T-helper 2 cell treated with Interferon-gamma antibody and Interleukin-4, amounts not matched to agents 5 μg/mL and 100 μg/mL, for 36 hours (primary cell): ENCODE measurements at places on chromosomes 16 and 17.

DNA sequence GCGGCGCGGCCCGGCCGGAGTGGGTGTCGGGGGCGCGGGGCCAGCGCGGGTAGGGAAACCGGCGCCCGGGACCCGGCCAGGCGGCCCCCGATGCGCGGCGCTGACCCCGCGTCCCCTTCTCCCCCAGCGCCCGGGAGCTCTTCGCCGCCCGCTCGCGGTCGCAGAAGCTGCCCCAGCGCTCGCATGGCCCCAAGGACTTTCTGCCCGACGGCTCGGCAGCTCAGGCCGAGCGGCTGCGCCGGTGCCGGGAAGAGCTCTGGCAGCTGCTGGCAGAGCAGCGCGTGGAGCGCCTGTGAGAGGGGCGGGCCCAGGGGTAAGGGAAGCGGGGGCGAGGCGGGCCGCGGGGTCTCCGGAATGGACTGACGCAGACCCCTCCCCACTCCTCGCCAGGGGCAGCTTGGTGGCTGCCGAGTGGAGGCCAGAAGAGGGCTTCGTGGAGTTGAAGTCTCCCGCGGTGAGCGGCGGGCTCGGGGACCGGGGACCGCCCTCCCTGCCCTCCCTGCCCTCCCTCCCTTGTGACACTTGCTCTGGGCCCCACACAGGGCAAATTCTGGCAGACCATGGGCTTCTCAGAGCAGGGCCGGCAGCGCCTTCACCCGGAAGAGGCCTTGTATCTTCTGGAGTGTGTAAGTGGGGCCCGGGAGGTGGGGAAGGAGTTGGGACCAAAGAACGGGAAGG, 430 bp downstream of the TSEN54 start:
- peaks cover 19% of the 10 kb centered on the region for H3K36me3 ChIP-seq
- peaks cover 8% of the 10 kb centered on the region for H3K27me3 ChIP-seq
- peak; percentile 49 for DNase-seq
- H3K27ac ChIP-seq, result peak overlapping the region; percentile 83
- H3K4me3 ChIP-seq, result peak overlapping the region; percentile 73
- peaks cover 22% of the 10 kb centered on the region for H3K4me1 ChIP-seq

- H3K36me3 ChIP-seq, result no peaks in the 10 kb centered on the region
- H3K4me3 ChIP-seq, result no peak overlapping the region
- no peaks in the 10 kb centered on the region for H3K27me3 ChIP-seq
Measured at GRCh38 chr16:19365486-19365885, 52.2 kb upstream of the TMC5 start.

DNA sequence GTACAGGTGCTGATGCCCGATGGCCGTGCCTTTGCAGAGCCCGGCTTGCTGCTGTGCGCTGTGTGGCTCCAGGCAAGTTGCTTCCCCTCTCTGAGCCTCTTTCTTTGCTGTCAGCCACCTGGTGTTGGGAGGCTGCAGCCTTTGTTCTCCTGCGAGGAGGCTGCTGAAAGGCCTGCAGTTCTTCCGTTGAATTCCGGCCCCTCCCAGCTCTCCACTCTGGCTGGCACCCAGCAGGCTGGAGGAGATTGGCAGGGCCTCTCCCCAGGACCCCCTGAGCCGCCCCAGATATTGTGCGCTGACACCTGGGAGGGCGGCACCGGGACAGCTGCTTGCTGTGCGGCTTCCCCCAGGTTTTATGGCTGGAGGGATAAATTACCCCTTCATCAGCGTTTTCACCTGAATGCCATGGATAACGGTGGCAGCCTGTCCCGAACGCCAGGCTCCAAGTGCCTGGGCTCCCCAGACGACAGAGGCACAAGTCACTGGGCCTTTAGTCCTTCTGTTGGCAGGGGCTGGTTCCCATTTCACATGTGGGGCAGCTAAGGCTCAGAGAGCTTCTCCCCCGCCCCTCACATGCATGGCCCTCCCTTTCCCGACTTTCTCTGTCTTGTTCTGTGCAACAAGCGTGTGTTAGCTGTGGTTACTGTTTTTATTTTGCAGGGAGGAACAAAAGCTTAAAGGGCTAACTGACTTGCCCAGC, 35.1 kb upstream of the GSE1 start:
- no peaks in the 10 kb centered on the region for H3K36me3 ChIP-seq
- no peak for DNase-seq
- no peaks in the 10 kb centered on the region for H3K27me3 ChIP-seq
- H3K4me3 ChIP-seq, result no peak overlapping the region
- H3K27ac ChIP-seq, result no peak overlapping the region
- H3K4me1 ChIP-seq, result peaks cover 3% of the 10 kb centered on the region

GRCh38 chr16:69064764-69065313, 40.6 kb upstream of the HAS3 start:
- DNase-seq, result no peak

GRCh38 chr17:27800522-27800921, at the start of gene NOS2:
Gene NOS2 (minus strand): TSS chr17:27800529. CDS start chr17:27798809, 1,720 bp downstream.
- no peak within 1 kb of the TSS for H3K27ac ChIP-seq
- H3K36me3 ChIP-seq, result no peaks in the 10 kb centered on the region
- no peak within 1 kb of the TSS for H3K4me3 ChIP-seq
- peaks cover 3% of the 10 kb centered on the region for H3K4me1 ChIP-seq

DNA sequence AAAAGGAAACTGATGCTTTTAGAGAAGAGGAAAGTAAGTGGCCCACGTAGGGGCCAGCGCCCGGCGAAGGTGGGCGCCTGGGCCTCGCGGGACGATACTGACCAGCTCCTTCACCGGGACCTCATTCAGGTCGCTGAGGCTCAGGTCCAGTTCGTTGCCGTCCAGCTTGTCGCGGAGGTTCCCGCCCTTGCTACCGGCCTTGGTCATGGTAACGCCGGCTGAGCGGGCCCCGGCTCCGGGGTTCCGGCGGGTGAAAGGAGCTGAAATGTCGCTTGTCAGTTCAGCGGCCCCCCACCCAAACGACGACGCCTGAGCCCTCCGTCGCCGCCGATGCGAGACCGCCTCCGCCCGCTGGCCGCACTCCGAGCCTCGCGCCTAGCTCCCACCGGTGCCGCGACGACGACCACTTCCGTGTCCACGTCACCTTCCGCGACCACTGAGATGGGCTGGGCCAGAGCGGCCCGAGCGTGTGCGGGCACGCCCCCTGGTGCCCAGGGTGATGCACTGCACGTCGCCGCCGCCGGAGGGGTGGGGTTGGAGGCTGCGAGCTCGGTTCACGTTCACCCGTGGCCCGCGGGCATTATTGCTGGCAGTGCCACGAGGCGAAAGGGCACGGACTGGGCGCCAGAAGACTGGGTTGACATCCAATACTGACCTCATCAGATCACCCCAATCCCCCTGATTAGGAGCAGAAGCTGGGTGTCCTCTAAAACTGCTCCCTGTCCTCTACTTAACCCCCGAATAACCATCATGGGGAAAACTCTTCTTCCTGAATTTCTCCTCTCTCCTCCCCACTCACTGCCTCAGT, at the start of gene LRRC59:
TSS of gene LRRC59 (minus strand) at position 413 of the 808 bp plus-strand sequence. CDS start at position 207, 206 bp downstream.
- H3K4me3 ChIP-seq, result peak within 1 kb of the TSS; percentile 100
- H3K36me3 ChIP-seq, result peaks cover 33% of the 10 kb centered on the region
- H3K4me1 ChIP-seq, result peaks cover 20% of the 10 kb centered on the region
- H3K27me3 ChIP-seq, result no peaks in the 10 kb centered on the region
- peak within 1 kb of the TSS; percentile 98 for H3K27ac ChIP-seq

DNA sequence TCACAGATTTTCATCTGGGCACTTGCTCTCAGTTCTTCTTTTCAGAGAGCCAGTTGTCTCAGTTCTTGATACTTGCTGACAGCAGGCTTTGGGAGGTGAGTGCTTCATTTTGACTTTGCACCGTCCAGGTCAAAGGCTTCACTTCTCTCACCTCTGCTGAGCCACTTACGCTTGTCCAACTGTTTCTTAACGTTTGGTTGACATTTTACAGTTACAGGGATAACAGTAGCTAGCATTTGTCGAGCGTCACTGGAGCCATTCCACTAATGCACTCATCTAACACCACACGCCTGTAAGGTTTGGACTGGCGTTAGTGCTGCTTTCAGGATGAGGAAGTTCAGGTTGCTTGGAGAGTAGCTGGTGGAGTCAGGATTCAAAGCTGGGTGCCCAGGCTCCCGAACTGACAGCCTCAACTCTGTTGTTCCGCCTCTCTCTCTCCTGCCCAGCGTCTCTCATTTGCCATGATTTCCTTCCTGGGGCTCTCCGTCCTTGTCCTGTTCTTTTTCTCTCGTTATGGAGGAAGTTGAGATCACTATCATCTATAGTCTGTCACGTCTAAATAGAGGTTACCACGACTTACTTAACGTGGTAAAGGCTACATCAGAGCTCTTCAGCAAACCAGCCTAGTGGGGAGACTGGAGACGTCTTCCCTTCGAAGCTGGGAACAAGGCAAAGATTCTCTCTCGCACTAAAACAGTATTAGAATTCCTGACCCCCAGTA, 220.8 kb downstream of the RPTOR start:
- no peak for DNase-seq
- peaks cover 46% of the 10 kb centered on the region for H3K36me3 ChIP-seq
- peaks cover 61% of the 10 kb centered on the region for H3K4me1 ChIP-seq
- H3K4me3 ChIP-seq, result peak overlapping the region; percentile 73
- peak overlapping the region; percentile 94 for H3K27ac ChIP-seq

GRCh38 chr17:59858167-59858816, 34.5 kb downstream of the TUBD1 start:
- H3K4me3 ChIP-seq, result no peak overlapping the region
- H3K27ac ChIP-seq, result no peak overlapping the region
- H3K27me3 ChIP-seq, result no peaks in the 10 kb centered on the region
- H3K4me1 ChIP-seq, result peaks cover 15% of the 10 kb centered on the region
- no peak for DNase-seq

DNA sequence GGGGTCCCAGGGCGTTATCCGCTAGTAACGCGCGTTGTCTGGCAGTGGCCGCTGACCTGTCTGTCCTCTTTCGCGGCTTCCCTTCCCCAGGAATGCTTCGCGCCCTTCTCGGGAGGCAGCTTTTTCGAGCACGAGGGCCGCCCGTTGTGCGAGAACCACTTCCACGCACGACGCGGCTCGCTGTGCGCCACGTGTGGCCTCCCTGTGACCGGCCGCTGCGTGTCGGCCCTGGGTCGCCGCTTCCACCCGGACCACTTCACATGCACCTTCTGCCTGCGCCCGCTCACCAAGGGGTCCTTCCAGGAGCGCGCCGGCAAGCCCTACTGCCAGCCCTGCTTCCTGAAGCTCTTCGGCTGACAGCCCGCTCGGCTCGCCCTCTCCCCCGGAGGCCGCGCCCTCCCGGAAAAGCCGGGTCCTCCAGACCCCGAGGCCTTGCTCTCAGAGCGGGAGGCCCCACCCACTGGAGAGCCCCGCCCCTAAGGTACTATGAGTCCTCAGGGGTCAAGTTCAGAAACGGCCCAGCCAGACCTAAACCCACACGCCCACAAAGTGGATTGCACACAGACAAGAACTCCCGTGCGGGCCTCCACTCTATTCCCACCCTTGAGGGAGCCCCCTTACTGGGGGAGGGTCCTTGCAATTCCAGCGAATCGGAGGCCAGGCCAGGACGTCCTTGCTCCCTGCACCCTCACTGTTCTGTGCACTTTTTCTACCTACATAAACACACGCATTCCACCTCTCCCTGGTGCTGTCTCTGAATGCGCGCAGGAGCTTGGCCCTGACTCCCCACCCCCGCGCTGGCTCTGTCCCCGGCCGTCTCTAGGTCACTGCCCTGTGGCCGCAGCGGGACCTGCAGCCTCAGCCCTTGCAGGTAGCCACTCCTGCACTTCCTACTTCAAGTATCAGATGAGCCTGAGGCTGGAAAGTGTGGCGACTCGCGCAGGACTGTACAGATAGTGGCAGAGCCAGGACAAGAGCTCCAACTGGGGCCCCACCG, 5.4 kb upstream of the SLC5A2 start:
- peaks cover 42% of the 10 kb centered on the region for H3K27me3 ChIP-seq
- no peak for DNase-seq
- H3K4me1 ChIP-seq, result peaks cover 9% of the 10 kb centered on the region
- H3K4me3 ChIP-seq, result peak overlapping the region; percentile 71

DNA sequence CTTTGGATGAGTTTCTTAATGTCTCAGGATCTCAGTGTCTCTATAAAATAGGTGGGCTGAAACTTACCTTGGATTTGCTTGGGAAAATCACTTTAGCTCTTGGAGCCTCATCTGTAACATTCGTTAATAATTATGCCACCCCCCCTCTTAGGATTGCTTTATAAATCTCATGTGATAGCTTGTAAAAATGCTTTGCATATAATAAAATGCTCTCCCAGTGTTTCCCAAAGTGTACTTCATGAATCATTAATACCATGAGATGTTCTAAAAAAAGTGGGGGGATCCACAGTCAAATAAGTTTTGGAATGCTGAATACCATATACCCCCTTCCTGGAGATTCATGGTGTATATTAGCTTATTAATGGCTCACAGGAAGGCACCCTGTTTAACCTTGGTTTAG, 5.2 kb downstream of the KRT39 start:
- no peak overlapping the region for H3K27ac ChIP-seq
- H3K4me1 ChIP-seq, result peaks cover 5% of the 10 kb centered on the region
- H3K27me3 ChIP-seq, result no peaks in the 10 kb centered on the region
- no peak overlapping the region for H3K4me3 ChIP-seq

DNA sequence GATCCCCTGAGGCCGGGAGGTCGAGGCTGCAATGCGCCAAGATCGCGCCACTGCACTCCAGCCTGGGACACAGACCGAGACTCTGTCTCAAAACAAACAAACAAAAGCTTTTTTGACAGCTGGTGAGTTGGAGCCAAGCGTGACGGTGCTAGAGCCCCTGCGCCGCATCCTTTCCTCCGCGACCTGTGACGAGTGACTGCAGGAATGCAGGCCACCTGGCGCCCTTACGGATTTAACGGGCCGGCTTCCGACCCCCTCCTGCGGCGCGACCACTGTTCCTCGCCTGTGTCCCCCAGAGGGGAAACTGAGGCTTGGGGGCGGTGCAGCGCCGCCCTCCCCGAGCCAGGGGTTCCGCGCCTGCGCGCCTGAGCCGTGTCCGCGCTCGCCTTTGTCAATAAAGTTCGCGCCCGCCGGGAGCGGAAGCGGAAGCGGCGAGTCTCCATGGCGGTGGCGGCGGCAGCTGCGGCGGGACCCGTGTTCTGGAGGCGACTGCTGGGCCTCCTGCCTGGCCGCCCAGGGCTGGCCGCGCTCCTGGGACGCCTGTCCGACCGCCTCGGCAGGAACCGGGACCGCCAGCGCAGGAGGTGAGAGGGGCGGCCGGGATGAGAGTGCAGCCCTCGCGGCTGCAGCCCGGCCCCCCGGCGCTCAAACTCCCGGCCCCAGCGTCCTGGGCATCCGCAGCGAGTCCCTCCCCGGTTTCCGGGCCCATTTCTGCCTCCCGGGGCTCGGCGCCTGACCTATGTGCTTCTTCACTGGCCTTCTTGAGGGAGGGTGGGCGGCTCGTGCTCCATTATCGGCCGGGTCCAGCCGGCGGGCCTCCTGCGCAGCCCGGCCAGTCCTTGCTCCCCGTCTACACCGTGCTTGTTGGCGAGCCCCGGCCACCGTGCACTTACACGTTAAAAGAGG, at the start of gene PGS1:
TSS of gene PGS1 (plus strand) at position 425 of the 906 bp plus-strand sequence. CDS start at position 442, 17 bp downstream.
- H3K36me3 ChIP-seq, result peaks cover 23% of the 10 kb centered on the region
- H3K4me3 ChIP-seq, result peak within 1 kb of the TSS; percentile 92
- H3K27ac ChIP-seq, result peak within 1 kb of the TSS; percentile 88

- H3K36me3 ChIP-seq, result no peaks in the 10 kb centered on the region
- H3K27ac ChIP-seq, result no peak overlapping the region
- H3K4me1 ChIP-seq, result no peaks in the 10 kb centered on the region
- DNase-seq, result no peak
Measured at GRCh38 chr16:29883987-29884386, 15.4 kb downstream of the SEZ6L2 start.
